NCI-H1436 treated with DMSO at 0.1 percent for 48 hours (cell line): ENCODE measurements at places on chromosomes 6 and 20.

DNA sequence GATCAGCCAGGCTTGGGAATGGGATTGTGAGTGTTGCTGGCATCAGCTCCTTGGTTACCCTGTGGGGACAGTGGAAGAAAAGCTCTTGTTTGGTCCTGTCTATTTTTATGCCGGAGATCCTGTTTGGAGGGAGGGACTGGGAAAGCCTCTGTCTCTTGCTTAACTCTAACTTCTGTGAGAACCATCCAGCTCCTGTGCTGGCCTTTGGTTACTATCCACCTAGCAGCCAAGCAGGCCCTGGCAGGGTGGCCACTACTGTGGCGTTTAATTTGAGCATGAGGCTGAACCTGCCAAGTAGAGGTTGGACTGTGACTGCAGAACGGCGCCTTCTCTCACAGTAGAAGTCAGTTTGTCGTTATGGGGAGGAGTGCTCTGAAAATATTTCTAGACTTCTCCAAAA is 193.3 kb downstream of the UTRN start:
- DNase-seq = no peak

DNA sequence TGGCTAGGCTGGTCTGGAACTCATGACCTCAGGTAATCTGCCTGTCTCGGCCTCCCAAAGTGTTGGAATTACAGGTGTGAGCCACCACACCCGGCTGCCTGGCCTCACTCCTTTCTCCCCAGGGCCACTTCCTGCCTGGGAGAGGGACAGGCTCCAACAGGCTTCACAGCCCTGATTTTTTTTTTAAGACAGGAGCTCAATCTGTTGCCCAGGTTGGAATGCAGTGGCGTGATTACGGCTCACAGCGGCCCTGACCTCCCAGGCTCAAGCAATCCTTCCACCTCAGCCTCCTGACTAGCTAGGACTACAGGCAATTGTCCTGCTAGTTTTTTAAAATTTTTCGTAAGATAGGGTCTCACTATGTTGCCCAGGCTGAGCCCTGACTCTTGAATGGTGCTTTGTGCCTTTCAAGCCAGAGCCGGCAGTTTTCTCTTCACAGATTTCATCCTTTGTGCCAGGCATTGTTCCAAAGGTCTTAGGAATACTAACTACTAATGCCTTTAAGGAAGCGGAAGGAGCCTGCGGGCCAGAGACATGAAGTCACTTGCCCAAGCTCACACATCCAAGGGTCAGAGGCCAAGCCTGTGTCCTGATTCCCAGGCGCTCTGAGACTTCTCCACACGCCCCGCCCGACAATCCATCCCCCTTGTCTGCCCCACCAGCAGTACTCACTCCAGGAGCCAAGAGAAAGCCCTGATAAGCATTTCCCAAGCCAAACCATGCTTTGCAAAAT is 19.2 kb downstream of the CAPN11 start:
- no peak for DNase-seq

- DNase-seq = no peak
Observed at GRCh38 chr6:137717074-137718073, 149.7 kb upstream of the TNFAIP3 start.

DNA sequence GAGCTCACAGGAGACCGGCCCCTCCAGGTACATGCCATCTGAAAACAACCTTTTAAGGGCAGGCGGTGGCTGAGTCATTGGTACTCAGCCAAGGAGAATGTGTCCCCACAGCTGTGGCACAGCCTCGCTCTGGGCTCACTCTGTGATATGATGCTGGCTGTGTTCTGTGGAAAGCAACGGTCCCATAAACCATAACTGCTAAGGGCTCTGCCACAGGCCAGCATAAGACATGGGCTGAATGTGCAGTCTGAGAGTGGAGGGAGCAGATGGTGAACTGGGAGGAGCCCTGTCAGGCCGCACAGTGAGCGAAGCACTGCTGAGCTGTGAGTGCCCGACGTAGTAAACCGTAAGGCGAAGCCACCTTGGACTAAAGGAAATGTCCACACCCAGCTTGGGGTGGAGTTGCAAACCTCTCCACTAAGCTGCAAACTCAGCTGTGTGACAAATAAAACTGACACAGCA is 375.8 kb downstream of the THBS2 start:
- DNase-seq = no peak

DNA sequence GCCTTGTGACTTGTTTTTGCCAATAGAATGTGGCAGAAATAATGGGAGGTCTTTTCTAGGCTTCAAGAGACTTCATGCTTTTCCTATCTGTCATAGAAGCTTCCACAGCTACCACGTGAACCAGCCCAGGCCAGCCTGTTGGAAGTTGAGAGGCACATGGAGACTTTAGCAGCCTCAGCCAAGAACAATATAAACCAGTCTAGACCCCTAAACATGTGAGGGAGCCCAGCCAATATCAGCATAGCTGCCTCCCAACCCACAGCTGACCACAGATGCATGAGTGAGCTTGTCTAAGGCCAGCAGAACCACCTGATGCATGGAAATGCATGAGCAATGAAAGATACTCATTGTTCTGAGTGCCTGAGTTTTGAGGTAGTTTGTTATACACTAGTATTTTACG is 540.7 kb upstream of the BTBD3 start:
- no peak for DNase-seq

DNA sequence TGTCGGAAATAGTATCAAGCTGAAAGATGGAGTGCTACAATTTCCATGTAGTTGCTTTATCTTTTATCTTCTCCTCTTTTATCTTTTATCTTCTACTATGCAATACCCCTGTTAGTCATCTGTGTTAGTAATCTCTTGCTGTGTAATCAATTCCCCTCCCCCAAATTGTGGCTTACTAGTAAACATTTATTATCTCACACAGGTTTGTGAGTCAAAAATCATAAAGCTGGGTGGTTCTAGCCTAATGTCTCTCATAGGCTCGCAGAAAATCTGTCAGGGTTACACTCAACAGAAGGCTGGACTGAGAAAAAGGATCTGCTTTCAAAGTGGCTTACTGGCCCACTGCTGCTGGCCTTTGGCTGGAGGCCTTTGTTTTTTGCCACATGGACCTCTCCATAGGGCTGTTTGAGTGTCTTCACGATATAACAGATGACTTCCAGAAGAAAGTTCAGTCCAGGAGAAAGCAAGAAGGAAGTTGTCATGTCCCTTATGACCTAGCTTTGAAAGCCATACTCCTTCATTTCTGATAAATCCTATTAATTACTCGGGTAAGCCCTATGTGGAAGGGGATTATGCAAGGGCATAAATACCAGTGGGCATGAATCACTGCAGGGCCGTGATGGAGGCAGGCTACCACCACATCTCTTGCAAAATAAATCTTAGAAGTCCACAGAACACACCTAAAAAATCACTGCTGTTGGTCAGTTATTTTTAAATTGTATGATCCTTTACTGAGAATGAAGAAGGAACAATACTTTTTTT is 24.5 kb upstream of the PTCHD4 start:
- no peak for DNase-seq

DNA sequence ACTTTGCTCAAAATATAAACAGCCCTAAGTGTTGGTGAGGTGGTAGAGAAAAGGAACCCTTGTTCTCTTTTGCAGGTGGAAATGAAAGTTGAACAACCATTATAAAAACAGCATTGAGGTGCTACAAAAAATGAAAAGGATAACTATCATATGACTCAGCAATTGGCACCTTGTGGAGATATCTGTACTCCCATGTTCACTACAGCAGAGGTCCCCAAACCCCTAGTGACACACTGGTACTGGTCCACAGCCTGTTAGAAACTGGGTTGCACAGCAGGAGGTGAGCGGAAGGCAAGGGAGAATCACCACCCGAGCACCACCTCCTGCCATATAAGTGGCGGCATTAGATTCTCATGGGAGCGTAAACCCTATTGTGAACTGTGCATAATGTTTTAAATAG is 267.4 kb upstream of the THEMIS start:
- no peak for DNase-seq

DNA sequence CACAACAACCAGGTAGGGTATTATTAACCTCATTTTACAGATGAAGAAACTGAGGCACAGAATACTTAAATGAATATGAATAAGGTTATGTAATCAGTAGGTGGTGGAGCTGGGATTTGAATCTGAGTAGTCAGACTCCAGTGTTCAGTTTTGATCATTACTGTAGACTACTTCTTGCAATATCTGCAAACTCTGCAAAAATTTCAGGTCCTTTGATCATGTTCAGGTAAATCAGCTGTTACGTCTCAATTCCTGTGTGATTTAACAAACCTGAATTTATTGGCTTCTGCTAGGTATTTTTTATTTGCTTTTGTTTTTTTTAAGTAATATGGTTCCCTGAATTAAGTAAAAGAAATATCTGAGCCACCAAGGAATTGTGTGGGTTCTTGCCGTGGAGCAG is 70.7 kb upstream of the NOTCH4 start:
- DNase-seq = no peak

- no peak for DNase-seq
Observed at GRCh38 chr20:36824142-36824940, 50.8 kb upstream of the DSN1 start.

DNA sequence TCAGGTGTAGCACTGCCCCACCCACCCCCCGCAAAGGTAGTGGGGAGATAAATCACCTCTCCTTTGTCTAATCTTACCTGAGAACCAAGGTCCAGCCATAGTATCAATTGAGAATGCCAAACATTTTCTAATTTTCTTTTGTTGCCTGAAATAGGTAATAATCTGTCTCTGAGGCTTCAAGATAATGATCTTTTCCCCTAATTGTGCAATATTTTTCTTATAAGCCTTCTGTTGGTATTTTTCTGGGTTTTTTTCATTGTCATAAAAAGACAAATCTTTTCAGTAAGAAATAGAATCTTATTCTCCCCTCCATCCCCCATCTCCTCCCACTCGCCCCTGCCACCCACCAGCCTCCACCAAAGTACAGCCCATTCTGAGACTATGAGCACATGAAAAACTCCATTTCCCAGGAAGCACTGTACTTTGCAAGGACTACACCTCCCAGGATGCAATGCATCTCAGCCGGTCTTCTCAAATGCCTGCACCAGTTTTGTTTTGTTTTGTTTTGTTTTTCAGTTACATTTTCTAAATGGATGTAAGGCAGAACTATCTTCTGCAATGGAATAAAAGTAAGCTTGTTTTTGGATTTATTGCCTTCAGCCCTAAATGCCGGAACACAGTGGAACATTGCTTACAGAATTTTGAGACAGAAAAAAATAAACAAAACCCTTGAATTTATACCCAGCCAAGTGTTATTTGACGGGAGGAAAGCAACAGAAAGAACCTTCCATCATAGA is 268.0 kb downstream of the TFAP2A start:
- no peak for DNase-seq

GRCh38 chr6:32943864-32944649 is 3.2 kb upstream of the HLA-DMB start:
- no peak for DNase-seq

- no peak for DNase-seq
Observed at GRCh38 chr20:43462660-43463526, 5.2 kb downstream of the SRSF6 start.

DNA sequence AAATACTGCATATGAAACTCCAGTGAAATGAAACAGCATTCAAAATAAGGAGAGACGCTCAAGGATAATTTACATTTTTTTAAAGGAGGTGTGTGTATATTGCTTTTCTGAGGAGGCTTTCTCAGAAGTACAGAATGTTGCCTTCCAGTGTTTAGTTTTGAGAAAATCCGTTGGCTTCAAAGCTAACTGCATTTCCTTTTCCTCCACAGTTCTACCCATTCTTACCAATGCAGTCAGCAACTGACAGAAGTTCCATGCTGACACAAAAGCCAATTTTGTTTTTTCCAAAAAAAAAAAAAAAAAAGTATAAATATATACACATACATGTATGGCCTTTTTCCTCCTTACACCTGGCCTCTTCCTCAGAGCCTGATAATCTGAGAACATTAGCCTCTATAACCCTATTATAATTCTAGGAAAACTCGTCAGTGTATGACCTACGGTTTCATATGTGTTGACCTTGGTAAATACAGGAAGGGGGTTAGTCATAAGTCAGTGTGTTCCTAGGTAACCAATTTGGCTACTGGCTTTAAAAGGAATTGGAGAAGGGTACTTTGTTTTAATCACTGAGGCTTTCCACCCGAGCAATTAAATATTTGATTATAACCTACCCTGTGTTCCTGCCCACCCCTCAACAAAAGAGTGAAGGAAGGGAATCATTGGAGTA is 24.2 kb downstream of the MGME1 start:
- DNase-seq = peak; percentile 55

- DNase-seq = no peak
Observed at GRCh38 chr6:44504301-44504791, 116.8 kb downstream of the CDC5L start.

GRCh38 chr6:155444120-155444917 is 11.3 kb downstream of the NOX3 start:
- no peak for DNase-seq

DNA sequence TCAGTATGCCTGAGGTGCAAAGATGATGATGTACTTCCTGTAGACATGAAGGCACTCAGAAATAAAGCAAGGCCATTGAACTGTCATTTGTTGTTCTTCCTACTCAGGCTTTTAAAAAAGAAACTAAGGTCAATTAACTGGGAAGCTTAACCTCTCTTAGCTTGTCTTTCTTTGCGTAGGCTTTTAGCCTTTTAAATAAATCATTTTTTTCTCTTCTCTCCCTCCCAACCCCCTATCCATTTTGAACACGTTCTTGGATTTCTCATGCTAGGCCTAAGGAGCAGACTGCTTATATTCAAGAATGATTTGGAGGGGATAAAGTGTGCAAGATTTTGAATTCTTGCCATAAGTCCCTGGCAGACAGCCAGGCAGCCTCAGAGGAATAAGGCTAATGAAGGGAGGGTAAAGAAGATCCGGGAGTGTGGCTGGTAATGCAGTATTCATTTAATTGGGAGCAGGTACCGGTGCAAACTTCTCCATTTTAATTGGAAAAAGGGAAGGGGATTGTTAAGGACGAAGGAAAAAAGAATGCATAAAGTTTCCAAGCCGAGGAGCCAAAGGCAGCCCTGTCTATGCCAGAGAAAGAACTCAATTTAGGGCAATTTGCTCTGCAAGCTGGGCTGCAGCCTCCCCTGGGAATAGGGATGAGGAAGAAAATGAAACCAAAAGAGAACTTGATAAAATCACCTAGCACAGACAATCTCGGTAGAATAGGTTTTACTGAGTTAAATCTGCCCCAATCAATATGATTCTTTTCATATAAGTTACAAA is 343.8 kb upstream of the MMS22L start:
- peak; percentile 11 for DNase-seq

DNA sequence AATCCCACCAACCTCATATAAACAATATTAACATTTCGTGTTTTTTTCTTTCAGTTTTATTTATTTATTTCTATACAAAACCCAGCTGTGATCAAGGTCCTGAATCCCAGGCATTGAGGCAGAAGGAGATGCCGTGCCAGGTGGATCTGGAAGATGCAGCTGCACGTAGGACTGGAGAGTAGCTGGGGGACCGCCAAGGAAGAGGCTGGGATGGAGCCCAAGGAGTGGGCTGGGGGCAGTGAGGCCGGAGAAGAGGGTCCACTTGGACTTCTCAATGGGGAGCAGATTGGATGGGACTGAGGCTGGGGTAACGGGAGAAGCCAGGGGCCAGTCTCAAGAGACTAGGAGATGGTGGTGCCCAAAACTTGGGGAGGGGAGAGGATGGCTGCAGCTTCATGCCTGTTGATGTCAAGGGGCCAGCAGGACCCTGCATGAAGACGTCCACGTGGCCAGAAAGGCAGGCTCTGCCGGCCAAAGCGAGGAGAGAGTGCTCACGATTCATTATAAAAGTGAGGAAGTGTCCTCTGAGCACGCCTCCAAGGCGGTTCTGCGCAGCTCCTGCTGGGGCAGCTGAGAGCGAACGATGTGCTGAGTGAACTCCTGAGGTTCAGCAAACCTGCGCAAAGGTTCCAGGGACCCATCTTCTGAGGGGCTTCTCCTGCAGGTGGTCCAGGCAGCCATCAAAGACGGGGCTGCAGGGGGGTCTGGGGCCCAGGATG is 110.3 kb downstream of the BMP7 start:
- DNase-seq = no peak

- DNase-seq = no peak
Observed at GRCh38 chr6:130218134-130218533, 4.6 kb downstream of the SAMD3 start.
